B cell (primary cell): ENCODE measurements at places on chromosomes 11 and 22.

- peak; percentile 61 for DNase-seq
Observed at GRCh38 chr11:116691771-116692177, 81.0 kb downstream of the BUD13 start.

- DNase-seq = no peak
Observed at GRCh38 chr22:42001706-42002105, 3.1 kb downstream of the WBP2NL start.

DNA sequence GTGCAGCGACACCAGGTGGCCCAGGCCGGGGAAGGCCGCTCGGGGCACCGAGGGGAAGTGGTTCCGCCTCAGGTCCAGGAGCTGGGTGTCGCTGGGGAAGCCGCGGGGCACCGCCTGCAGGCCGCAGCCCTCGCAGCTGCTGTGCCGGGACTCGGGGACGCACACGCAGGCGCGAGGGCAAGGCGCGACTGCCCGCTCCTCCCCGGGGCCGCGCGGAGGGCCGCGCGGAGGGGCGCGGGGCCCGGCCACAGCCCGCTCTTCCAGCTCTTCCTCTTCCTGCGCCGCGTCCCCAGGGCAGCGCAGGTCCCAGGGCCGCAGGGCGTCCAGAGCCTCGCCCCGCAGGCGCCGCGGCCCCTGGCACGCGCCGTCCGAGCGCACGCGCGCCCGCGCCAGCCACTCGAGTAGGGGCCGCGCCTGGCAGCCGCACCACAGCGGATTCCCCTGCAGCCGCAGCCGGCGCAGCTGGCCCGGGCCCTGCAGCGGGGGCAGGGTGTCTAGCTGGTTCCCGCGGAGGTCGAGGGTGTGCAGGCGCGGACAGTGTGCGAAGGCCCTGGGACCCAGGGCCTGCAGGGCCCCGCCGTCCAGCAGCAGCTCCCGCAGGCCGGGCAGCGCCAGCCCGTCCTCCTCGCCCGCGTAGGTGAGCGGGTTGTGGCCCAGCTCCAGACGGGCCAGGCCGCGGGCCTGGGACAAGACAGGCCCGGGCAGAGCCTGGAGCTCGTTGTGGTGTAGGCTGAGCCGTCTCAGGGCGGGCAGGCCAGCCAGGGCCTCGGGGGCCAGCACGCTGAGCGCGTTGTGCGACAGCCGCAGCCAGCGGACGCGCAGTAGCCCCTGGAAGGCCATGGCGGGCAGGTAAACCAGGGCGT, 2.8 kb downstream of the CHADL start:
- peak; percentile 90 for DNase-seq

DNA sequence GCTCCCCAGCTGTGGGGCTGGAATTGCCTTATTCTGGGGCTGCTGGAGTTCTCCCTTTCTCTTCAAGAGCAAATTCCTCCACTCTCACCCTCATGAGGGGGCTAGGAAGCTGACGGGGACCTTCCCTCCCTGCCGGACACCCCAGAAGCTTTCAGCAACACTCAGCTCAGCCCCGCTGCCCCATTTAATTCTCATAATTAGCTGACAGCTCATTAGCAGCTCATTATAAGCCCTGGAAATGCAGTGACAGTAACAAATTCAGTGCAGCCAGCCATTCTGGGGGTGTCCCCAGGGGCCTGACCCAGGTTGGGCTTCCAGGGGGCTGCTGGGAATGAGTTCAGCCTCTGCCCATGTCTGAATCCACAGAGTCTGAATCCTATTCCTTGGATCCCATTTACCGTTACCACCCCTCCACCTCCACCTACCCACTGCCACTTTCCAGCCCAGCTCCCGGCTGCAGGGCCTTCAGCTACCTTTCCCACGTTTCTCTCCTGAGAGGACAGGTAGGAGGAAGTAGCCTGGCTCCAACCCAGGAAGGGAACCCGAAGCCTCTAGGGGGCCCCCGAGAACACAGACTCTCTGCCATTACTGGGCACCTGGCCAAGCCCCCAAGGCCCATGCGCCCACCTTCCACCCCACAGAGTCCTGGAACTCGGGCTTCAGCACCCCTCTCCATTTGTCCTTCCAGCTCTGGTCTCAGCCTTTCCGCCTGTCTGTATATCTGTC, 101.7 kb upstream of the LMO1 start:
- no peak for DNase-seq

DNA sequence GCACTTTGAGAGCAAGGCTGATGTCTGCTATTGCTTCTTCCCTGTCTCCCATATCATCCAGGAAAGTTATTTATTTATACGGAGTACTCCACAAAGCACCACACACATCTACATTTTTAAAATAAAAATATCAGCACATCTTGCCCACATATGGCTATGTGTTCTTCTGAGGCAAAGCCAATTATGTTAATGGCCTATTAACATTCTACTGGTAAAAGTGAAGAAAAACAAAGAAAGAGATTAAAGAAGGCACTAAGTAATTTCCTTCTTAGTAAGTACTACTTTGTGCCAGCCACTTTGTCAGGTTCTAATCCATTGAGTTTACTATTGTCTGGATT, 548.7 kb downstream of the OPCML start:
- no peak for DNase-seq

- DNase-seq = no peak
Observed at GRCh38 chr11:81839016-81839415, 894.6 kb downstream of the FAM181B start.

- DNase-seq = peak; percentile 64
Observed at GRCh38 chr11:102318469-102318868, 1.2 kb downstream of the BIRC3 start.

DNA sequence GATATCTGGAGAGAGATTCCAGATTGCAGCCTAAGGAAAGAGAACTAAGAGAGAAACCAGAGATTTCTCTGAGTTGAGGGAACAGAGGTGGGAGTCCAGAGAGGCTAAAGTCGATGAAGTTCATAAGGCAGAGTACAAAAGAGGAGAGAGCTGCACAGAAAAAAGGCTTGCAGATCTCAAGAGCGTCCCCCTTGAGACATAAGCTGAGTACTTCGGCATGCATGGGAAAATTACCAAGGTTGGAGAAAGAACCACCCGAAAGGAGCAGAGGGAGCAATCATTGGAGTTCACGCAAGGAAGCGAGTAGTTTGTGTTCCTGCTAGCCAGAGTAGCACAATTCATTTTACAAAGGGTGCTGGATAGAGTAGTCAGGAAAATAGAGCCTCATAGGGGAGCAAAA, 293.5 kb downstream of the TMEM135 start:
- no peak for DNase-seq

- no peak for DNase-seq
Observed at GRCh38 chr22:27460591-27461347, 340.8 kb downstream of the MN1 start.

DNA sequence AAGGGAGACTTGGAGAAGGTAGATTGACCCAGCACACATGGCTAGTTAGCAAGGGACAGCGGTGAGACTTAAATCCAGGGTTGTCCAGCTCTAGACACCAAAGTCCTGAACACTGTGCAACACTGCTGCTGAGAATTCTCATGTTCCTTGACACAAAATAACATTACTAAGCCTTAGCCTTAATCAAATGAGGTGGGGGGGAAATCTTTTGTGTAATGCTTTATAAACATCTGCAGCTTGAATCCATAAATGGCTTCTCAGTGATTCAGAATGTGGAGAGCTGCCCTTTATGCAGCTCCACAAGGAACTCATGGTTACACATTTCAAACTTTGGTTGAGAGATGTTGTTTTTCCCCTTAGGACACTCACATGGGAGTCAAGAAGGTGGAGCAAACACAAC, 80.0 kb downstream of the CD44 start:
- no peak for DNase-seq

GRCh38 chr11:124669193-124669592, 4.3 kb downstream of the SIAE start:
- DNase-seq = peak; percentile 73

GRCh38 chr11:117380676-117381075, 53.0 kb downstream of the CEP164 start:
- no peak for DNase-seq

- peak; percentile 90 for DNase-seq
Observed at GRCh38 chr11:134228625-134229024, 4.2 kb downstream of the VPS26B start.

DNA sequence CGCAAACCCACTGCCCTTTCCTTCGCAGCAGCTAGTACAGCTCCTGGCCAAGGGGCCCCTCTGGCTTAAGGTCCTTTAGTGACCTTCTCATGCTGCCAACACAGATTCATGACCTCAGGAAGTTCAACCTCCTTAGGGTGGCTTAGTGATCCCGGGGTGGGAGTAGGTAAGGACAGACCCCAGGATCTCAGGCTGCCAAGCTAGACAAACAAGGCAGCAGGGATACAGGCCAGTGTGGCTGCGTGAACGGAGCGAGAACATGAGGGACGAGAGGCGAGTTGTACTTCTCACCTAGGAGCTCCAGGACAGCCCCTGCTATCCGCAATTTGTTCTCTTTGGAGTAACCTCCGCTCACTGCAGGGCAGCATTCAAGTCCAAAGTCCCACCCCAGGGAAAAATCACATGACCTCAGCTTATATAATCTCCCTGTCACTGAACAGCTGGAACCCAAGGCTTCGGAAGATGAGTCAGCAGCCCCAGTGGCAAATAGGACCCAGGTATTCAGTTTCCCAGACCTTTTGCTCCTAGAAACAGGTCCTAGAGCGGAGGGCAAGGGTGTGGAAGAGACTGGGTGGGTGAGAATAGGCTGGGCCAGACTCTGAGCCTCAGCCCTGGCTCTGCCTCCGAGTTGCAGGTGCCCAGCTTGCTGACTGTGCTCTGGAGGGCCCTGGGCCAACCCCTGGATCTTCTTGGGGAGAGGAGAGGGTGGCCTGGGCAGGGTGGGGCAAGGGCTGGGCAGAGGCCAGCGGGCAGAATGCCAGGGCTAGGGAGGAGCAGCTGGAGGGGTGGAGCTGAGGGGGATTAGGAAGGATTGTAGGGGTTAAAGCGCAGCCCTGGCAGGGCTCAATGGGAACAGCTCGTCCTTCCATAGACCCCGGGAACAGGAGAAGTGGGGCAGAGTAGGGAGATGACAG, 13.1 kb downstream of the USP2 start:
- no peak for DNase-seq

DNA sequence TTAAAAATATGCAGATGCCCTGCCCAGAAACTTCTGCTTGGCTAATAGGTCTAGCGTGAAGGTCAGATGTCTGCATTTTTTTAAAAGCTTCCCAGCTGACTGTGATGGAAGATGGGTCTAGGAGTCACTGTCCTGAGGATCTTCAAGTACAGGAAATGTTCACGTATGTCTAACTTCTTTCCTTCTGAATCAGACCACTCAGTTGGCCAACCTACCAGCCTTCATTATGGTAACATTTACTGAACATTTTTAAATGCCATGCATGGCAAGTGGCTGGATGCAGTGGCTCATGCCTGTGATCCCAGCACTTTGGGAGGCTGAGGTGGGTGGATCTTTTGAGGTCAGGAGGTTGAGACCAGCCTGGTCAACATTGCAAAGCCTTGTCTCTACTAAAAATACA, 1.1 kb upstream of the PRG2 start:
- DNase-seq = no peak

DNA sequence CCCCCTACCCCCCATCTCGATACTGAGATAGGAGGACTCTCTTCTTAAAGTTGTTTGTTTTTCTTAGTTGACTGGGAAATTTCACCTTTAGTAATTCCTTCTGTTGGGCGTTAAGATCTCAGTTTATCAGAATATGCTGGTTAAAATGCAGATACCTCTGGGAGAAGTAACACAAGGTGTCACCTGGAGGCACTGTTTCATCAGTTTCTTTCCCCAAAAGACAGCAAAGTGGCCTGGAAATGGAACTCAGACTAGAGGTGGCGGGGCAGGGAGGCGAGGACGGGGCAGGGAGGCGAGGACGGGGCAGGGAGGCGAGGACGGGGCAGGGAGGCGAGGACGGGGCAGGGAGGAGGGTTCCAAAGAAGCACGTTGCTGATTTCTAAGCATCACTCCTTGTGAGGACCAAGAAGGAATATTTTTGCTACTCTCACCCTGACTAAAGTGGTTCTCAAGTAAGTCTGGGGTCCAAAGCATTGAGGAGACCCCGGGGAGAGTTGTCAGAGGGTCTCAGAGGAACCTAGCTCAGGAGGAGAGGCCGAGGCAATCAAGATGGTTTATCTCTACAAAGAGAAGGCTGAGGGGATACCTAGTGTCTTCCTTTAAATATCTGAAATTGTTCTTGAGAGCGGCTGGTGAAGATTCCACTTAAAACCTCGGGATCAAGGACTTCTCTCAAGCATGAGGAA, 147.0 kb upstream of the B3GAT1 start:
- no peak for DNase-seq

GRCh38 chr11:66604155-66604554, 11.2 kb downstream of the CCS start:
- DNase-seq = no peak

DNA sequence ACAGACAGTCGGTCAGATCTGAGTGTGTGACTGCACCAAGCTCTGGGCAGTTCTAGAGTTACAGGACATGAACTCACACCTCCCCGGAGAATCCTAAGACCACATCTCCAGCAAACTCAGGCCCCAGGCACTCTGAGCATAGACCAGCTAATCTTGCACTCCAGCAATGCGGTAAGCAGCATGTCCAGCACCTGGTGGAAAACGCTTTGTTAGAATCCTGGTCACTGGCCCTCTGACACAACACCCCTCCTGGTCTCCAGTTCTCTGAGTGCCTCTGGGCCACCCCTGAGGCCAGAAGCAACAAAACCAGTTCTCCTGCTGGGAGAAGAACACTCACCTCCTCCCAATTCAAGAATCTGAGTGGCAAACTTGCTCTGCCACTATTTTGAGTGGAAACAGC, 82.7 kb upstream of the TMEM45B start:
- no peak for DNase-seq

- DNase-seq = peak; percentile 26
Observed at GRCh38 chr22:22458896-22459588, 49.5 kb downstream of the ZNF280B start.

DNA sequence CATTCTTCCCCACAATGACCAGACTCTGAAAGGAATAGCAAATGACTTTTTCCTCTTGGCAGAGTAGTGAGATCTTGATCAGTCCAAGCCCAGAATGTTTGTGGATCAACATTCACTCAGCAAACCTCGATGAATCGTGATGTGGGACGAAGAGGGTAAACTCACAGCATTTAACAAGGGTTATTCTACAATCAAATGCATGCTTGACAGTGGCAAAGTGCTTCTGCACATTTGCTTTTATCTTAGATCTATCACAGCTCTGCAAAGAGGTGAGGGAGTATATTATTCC, 31.8 kb downstream of the TMPRSS5 start:
- DNase-seq = no peak

DNA sequence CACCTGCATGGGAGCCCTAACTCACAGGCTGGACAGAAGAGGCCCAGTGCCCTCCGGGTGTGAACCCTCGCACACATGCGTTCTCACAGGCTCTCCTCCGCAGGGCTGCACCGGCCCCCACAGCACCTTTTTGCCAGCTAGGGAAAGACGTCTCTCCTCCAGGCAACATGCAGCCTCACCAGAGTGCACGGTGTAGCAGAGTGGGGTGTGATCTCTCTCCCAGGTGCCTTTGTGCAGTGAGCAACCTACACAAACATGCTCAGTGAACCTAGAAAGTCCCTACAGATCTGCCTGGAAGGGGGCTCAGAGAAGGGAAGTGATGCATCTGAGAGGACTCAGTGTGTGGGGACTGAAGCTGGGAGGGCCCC, 3.7 kb upstream of the CARNS1 start:
- DNase-seq = peak; percentile 57

GRCh38 chr22:43622886-43623285, 189.2 kb downstream of the EFCAB6 start:
- no peak for DNase-seq

- DNase-seq = no peak
Observed at GRCh38 chr11:69339041-69339733, 45.2 kb downstream of the MYEOV start.
